ENCODE measurements at places on chromosomes 7 and 10.

- DNase-seq: no peak
Measured at GRCh38 chr7:98753989-98754479, 115.8 kb downstream of the TMEM130 start.

- DNase-seq: no peak
Measured at GRCh38 chr10:124032087-124032935, 61.1 kb downstream of the CHST15 start.

- no peak for DNase-seq
Measured at GRCh38 chr7:18471476-18472160, 23.9 kb upstream of the HDAC9 start.

- DNase-seq: no peak
Measured at GRCh38 chr10:18231480-18231879, 91.3 kb downstream of the CACNB2 start.

DNA sequence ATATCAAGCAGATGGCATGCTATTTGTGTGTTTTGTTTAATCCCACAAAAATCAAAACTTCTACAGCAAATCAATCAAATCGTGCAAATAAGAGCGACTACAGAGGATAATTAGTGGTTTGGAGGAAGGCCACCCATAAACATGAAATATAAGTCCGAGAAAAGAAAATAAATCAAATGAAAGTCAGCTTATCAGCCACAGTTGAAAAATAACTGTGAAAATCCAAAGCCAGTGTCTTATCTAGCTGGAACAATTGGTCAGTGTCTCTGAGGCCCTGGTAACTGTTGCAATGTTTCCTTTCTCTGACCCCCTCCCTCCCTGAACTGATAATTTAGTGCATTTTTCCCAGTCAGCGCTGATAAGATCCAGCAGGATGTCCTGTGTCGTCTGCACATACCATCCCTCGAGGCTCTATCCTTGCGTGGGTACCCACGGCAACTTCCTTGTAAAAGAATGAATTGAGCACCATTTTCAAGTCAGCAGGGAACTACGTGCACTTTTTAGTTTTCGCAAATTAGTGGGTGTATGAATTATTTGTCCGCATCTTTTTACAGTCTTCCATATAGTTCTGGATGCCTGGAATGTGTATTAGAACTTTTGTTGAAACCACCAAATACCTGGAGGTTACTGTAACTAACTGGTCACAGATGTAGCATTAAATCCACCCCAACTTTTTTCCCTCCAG, 10.8 kb upstream of the JCAD start:
- DNase-seq: no peak

DNA sequence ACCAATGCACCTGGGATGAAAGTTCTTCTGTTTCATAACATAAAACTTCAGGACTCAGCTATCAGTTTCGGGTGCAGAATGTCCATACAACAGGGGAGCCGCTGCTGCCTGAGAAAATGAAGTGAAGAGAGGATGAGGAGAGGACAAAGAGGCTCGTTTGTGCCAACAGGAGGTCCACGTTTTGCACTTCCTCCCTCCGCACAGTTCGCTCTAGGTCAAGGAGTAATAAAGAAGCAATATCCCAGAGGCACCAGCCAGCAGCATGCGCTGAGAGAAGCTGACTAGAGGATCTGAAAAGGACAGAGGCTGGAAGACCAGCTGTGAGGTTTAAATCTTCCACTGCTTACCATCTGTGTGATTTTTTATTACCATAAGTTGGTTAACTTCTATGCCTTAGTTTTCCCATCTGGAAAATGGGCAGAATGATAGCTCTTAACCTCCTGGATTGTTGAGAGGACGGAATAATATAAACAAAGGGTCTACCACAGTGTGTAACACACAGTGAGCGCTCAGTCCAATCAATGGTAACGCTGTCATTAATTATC, 709 bp downstream of the GPAM start:
- no peak for DNase-seq

GRCh38 chr10:67603086-67603485, 92.9 kb downstream of the CTNNA3 start:
- no peak for DNase-seq

DNA sequence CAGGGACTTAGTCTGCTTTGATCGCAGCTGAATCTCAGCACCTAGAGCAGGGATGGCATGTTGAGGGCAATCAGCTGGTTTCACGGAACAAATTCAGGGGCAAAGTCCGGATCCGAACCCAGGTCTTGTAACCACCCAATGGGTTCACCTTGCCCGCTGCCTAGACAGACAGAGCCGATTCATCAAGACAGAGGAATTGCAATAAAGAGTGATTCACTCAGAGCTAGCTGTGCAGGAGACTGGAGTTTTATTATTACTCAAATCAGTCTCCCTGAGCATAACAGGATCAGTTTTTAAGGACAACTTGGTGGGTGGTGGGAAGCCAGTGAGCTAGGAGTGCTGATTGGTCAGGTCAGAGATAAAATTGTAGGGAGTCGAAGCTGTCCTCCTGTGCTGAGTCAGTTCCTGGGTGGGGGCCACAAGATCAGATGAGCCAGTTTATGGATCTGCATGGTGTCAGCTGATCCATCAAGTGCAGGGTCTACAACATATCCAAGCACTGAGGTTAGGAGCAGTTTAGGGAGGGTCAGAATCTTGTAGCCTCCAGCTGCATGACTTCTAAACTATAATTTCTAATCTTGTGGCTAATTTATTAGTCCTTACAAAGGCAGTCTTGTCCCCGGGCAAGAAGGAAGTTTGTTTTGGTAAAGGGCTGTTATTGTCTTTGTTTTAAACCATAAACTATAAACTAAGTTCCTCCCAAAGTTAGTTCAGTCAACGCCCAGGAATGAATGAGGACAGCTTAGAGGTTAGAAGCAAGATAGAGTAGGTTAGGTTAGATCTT, 43.5 kb upstream of the CHST3 start:
- no peak for DNase-seq

DNA sequence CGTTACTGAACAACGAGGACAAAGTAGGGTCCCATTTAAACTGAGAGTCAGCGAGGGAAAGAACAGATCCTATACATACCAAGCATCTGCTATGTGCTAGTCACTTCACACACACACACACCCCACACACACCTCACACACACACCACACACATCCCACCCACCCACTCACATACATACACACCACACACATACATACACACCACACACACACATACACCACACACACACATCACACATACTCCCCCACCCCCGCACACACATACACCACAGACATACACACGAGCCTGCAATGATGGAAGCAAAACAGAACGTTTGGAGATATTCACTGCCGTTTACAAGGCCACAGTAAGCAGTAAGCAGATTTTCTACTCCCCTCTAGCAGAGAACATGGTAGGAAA, 607 bp upstream of the GRB10 start:
- no peak for DNase-seq

DNA sequence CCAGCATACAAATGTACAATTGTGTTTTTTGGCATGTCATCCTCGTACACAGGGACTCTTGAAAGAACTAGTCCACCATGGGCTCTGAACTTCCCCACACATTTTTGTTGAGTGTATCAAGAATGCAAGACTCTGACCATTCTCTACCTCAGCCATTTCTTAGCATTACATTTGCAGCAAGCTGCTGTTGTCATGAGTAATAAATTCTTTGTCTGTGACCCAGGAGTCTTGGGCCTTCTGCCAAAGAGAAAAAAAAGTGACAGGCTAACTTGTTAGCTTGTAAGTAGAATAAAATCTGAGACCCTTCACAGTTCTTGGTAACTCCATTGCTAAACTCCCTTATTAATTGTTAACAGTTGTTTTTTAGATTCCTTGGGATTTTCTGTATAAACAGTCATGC, 542.3 kb upstream of the MBL2 start:
- no peak for DNase-seq

DNA sequence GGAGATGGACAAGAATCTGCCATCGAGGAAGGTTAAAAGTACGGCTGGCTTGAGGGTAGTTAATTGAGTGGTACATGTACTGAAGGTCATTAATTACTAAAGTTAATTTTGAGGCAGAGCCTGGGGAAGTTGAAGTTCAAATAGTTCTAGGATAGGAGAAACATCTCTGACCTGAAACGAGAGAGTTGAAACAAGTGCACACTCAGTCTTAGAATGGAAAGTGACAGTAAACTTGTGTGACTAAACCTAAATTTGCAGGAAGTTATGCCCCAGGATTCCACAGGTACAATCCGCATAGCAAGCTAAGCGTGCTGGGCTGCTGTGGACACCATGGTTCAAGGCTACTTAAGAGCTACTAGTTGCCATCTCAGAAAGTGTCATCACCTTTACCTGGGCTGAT, 209.9 kb downstream of the CHCHD3 start:
- DNase-seq: no peak

DNA sequence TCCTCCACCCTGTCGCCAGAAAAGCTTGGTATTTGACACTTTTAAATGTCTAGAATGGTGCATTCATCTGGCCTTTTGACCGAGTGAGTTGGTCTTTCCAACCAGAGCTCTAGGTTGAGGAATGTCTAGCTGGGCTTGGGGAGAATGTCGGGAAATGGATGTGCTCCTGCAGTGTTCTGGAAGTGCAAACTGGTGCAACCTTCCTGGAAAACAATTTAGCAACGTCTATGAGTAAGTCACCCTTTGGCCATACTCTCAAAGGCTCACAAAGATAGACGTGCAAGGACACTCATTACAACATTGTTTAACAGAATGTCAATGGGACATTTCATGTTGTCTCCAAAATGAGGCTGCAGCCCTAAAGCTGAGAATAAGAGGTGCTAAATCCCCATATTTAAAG, 12.2 kb upstream of the NMT2 start:
- DNase-seq: no peak

- DNase-seq: no peak
Measured at GRCh38 chr10:98269435-98269912, 1.5 kb upstream of the LOXL4 start.

DNA sequence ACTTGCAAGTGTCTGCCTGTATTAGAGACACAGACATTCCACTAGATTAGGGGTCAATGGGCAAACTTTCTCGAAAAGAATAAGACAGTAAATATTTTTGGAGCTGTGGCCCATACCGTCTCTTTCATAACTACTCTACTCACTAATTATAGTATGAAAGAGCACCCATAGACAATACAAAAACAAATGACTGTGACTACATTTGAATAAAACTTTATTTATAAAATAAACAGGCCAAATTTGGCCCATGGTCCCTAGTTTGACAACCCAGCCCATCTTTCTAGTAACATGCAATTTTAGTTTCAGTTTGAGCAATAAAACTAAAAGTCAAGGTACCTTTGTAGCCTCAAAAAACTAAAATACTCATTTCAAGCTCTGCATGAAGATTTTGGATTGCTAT, 294.6 kb downstream of the PARD3 start:
- DNase-seq: no peak

- DNase-seq: no peak
Measured at GRCh38 chr10:103333934-103334520, 16.9 kb downstream of the PCGF6 start.

GRCh38 chr7:134856091-134856490, 76.7 kb downstream of the CALD1 start:
- no peak for DNase-seq

DNA sequence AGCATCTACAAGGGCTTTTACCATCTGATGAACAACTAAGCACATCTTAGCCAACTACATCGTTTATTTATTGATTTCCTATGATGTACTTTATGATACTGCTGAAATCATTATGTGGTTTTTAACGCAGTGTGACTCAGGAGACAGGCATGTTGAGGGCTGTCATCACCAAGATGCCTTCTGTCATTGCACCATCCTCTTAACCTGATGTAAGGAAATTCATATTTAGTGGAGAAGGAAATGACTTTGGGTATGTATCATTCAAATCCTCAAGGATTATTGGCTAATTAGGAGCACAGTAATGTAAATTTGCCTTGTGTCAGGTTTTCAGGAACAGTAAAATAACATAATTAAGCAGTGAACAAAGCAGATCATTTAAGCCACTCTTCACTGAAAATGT, 138.5 kb upstream of the MGMT start:
- DNase-seq: no peak

GRCh38 chr7:157622000-157622399, 285.2 kb downstream of the DNAJB6 start:
- DNase-seq: no peak

DNA sequence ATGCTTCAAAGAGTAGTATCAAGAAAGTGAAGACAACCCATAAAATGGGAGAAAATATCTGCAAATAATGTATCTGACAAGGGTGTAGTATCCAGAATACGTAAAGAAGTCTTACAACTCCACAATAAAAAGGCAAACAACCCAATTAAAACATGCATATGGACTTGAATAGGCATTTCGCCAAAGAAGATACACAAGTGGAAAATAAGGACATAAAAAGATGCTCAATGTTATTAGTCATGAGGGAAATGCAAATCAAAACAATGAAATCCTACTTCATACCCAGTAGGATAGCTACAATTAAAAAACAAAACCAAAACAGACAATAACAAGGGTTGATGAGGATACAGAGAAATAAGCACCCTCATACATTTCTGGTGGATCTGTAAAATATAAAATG, 79.2 kb downstream of the NUDCD3 start:
- DNase-seq: no peak

DNA sequence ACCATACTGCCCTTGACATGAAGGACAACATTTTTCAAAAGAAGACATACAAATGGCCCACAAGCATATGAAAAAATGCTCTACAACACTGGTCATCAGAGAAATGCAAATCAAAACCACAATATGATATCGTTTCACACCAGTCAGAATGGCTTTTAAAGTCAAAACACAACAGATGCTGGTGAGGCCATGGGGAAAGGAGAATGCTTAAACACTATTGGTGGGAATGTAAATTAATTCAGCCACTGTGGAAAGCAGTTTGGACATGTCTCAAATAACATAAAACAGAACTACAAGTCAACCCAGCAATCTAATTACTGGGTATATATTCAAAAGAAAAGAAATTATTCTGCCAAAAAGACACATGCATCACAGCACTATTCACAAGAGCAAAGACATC, 4.2 kb upstream of the NT5C3A start:
- no peak for DNase-seq

DNA sequence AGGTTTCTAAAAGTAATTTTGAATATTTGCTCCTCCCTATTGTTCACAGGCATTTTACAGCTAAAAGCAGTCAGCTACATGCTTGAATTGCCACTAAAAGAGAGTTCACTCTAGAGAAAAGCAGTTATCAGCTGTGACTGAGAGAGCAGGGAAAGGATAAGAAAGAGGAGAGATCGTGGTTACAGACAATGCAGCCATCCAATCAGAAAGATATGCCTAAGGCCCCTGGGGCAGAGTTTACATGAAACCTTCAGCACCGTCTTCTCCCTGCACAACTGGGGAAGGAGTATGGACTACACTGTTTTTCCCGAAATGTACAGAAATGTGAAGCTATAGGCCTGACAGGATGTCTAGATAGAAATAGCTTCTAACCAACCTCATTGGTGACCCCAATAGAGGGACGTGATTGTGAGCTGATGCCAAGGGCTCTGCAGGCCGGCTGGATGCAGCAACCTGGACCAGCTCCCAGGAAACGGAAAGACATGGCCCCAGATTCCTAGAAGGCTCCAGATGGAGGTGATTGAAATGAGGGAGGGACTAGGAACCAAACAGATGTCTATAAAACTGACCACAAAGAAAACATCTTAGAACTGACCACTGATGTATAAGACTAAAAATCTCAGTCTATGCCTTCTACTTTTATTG, 3.2 kb upstream of the VSTM4 start:
- DNase-seq: no peak

GRCh38 chr7:31788445-31788844, 101.4 kb downstream of the PPP1R17 start:
- DNase-seq: no peak
